ENCODE measurements at places on chromosomes 6 and 20. TPM values are rescaled to one million over a fixed set of nuclear protein-coding genes. Genes with fewer than 3 reads are reported as not detected.

DNA sequence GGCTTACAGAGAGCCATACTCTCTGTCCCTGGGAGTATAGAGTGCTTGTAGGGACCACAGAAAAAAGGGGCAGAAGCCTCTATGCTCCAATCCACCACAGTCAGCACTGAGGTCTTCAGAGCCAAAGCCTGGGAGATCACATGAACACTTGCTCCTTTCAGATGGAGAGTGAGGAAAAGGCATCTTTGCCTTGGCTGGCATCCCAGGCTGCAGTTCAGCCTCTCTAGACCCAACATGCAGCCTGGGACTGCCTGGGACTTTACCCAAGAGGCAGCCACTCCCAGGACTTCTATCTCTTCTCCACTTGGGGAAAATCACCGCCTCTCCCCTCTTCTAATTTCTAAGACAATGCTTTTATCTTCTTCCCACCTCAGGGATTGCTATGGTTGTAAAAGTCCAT lies 46.5 kb upstream of the MYLIP start:
- DNase-seq: no peak

GRCh38 chr20:31602431-31602778 lies 2.7 kb upstream of the ID1 start:
- no peak for DNase-seq

DNA sequence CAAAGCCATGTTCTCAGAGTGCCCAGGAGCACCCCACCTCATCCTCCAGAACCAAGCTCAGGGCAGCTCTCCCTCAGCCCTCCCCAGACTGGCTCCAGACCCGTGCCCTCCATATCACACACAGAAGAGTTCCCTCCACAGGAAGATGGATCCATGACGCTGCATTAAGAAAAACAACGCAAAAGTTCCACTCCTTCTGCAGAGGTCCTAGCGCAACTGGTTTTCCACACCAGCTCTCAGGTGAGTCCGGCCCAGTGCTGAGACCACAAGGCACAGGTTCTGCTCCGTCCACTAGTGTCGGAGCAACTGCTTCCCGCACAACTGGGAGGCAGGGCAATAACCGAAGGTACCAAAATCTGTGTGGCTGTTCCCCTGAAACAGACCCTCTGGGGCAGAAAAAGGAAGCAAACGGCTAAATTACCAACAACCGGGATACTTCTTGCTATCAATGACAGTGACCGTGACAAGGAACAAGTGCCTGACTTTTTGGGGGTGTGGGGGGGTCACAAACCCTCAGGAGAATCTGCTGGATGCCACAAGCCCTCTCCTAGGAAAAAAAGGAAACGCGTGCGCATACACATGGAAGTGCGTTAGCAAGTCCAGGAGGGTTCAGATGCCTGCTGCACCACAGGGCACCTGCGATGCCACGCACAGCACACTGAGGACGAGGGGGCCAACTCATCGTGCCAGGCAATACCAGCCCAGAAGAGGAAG lies 49.2 kb downstream of the MYH7B start:
- no peak for DNase-seq

GRCh38 chr6:70652216-70652615 lies 15.5 kb upstream of the SMAP1 start:
- DNase-seq: no peak

ABHD16B gene
- total RNA-seq: not detected

- DNase-seq: no peak
Observed at GRCh38 chr20:4697189-4697830, 24.4 kb upstream of the PRND start.
